ENCODE measurements at places on chromosomes 13 and 19. TPM values are rescaled to one million over a fixed set of nuclear protein-coding genes. Genes with fewer than 3 reads are reported as not detected.

Gene GFY
- total RNA-seq: not detected

Gene MEF2B
- not detected for total RNA-seq

Gene SIGLEC10
- total RNA-seq: not detected

Gene ZNF497
- 0.40 TPM for total RNA-seq

Gene ZNF793
- 0.53 TPM for total RNA-seq

Gene FFAR1
- not detected for total RNA-seq
